Neural crest cell (in vitro differentiated cells): ENCODE measurements at places on chromosomes 12 and 14. TPM values are rescaled to one million over a fixed set of nuclear protein-coding genes. Genes with fewer than 3 reads are reported as not detected.
A peak's percentile ranks its signal among the peaks of the same experiment; 100 is the strongest.

AQP6 gene
- total RNA-seq = 0.21 TPM in 1 of 2 replicates, not detected in the other

OR5AU1 gene
- not detected in 2 replicates for total RNA-seq

DNA sequence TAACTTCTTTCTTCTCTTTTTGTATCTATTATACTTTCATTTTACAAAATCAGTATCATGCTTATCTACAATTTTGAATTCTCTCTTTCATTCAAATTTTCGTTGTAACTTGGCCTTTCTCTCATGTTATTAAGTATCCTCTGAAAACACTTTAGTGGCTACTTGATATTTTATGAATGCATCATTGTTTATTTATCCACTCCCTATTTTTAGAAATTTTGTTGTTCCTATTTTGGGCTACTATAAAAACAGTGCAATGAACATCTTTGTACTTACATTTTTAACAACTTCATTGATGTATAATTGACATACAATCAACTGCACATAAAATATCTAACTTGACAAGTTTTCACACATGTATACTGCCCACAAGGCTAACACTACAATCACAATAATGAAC, 44.0 kb upstream of the AMIGO2 start:
- no peaks in the 10 kb centered on the region for H3K36me3 ChIP-seq
- H3K4me3 ChIP-seq = no peak overlapping the region
- H3K27me3 ChIP-seq = no peaks in the 10 kb centered on the region
- H3K4me1 ChIP-seq = peaks cover 24% of the 10 kb centered on the region
- DNase-seq = no peak

CCDC184 gene
- total RNA-seq = 12.6 and 12.8 TPM in 2 replicates

- H3K27me3 ChIP-seq = no peaks in the 10 kb centered on the region
- no peaks in the 10 kb centered on the region for H3K4me1 ChIP-seq
- H3K36me3 ChIP-seq = peaks cover 2% of the 10 kb centered on the region
- DNase-seq = no peak
Measured at GRCh38 chr12:78853231-78853630, 11.3 kb upstream of the SYT1 start.

DNA sequence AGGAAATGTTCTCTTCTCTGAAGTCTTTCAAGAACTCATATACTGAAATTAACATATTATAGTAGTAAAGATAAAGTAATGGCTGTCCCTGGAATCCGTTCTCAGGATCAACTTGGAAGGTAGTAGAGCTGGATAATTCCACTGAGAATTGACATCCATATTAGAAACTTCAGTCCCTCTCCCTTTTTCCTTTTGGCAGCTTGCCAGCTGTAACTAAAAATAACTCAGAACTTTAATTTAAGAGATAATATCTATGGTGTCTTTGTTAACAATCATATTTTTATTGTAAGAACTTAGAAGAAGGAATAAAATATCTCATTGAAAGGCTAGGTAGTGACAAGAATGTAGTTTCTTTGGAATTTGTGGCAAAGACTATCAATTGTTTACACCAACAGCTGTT, 61.4 kb upstream of the PLEKHA5 start:
- no peaks in the 10 kb centered on the region for H3K36me3 ChIP-seq
- no peaks in the 10 kb centered on the region for H3K27me3 ChIP-seq
- DNase-seq = no peak
- no peak overlapping the region for H3K27ac ChIP-seq

- H3K27me3 ChIP-seq = no peaks in the 10 kb centered on the region
- H3K4me1 ChIP-seq = peaks cover 24% of the 10 kb centered on the region
- no peak overlapping the region for H3K4me3 ChIP-seq
Measured at GRCh38 chr12:16599081-16599480, 6.9 kb downstream of the LMO3 start.

ITPR2 gene
- total RNA-seq = 13.9 and 16.7 TPM in 2 replicates

- H3K4me1 ChIP-seq = peaks cover 56% of the 10 kb centered on the region
- H3K36me3 ChIP-seq = no peaks in the 10 kb centered on the region
- DNase-seq = peak; percentile 31
- H3K4me3 ChIP-seq = peak overlapping the region; percentile 69
Measured at GRCh38 chr12:92363295-92364146, 217.9 kb upstream of the BTG1 start.

DNA sequence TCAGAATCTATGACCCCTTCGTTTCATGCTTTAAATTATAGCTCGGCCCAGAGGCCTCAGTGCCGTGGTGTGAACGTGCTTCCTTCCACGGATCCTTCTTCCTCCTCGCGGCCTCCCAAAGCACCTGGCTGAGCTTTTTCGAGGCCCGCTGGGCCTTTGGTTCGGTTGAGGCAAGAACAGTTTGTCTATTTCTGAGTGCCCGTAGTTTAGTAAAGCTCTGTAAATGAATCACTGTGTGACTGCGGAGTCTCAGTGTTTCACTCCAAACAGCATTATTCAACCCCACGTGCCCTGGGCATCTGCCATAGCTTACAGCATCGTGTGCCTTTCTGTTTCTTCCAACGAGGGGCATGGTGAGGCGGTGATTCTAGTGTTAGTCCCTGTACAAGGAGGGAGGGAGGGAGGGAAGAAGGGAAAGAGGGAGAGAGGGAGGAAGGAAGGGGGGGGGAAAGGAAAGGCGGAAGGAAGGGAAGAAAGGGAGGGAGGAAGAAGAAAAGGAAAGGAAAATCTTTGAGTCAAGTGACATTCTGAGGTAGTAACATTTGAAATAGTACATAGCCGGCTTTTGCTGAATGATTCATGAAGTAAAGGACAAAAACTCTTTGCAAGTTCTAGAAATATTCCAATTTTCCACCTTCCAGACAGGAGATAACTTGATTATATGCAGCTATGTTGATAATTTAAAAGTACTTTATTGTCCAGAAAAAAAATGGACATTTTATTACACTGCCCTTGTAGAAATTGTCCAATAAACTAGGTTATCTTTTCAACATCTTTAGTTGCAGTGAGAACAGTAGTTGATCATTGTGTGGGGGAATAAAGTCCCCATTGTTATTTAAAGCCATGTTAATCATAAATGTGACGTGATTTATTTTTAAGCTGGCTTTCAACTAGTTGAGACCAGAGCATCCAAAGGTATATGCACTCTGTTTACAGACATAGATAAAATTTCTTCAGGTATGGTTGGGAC, 1.2 kb upstream of the TRIM9 start:
- H3K36me3 ChIP-seq = no peaks in the 10 kb centered on the region
- H3K27ac ChIP-seq = peak overlapping the region; percentile 97
- H3K27me3 ChIP-seq = peaks cover 20% of the 10 kb centered on the region
- no peak for DNase-seq

GRCh38 chr12:106655577-106655976, 72.8 kb downstream of the RFX4 start:
- peaks cover 53% of the 10 kb centered on the region for H3K36me3 ChIP-seq
- peaks cover 9% of the 10 kb centered on the region for H3K4me1 ChIP-seq
- no peaks in the 10 kb centered on the region for H3K27me3 ChIP-seq
- H3K4me3 ChIP-seq = no peak overlapping the region
- DNase-seq = no peak
- no peak overlapping the region for H3K27ac ChIP-seq

DNA sequence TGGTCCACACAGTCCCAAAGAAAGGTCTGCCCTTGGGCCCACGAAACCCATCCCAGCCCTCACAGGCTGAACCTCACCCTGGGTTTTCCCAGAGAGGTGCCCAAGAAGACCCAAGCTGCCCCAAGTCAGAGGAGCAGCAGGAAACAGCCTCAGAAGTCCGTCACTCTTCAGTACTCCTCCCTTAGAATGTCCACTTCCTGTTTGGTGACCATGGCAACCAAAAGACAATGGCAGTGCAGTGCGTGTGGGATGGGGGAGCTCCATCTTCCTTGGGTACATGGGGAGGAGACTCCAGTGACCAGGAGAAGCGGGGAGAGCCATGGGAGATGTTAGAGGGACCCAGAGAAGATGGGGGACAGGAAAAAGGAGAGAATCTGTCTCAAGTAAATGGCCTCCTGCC, 11.3 kb downstream of the SELPLG start:
- H3K4me3 ChIP-seq = no peak overlapping the region
- H3K4me1 ChIP-seq = peaks cover 8% of the 10 kb centered on the region
- no peak for DNase-seq
- no peaks in the 10 kb centered on the region for H3K36me3 ChIP-seq
- H3K27me3 ChIP-seq = peaks cover 4% of the 10 kb centered on the region
- H3K27ac ChIP-seq = peak overlapping the region; percentile 97

DNA sequence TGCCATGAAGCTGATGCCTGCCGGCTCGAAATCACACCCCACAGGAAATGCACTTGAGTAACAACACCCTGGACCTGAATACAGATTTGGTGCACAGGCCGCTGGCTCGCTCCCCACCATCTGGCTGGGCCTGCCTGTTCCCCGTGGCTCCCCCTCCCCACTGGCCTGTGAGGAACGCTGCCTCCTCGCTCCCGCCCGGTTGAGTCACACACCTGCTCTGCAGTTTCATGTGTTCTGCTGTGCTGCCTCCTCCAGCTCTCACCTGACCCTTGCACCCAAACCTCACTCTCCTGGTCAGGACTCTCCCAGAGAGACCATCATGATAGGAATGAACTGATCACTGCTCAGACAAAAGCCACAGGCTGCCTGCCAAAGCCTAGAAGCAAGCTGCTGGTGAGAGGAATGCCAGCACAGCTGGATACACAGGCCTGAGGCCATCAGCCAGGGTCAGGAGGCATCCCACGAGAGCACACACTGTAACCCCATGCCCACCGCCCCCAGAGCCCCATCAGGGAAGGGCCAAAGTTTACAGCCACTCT, 3.8 kb upstream of the SIVA1 start:
- no peak for DNase-seq
- H3K27ac ChIP-seq = peak overlapping the region; percentile 85
- H3K36me3 ChIP-seq = peaks cover 7% of the 10 kb centered on the region
- no peak overlapping the region for H3K4me3 ChIP-seq
- peaks cover 4% of the 10 kb centered on the region for H3K27me3 ChIP-seq

DNA sequence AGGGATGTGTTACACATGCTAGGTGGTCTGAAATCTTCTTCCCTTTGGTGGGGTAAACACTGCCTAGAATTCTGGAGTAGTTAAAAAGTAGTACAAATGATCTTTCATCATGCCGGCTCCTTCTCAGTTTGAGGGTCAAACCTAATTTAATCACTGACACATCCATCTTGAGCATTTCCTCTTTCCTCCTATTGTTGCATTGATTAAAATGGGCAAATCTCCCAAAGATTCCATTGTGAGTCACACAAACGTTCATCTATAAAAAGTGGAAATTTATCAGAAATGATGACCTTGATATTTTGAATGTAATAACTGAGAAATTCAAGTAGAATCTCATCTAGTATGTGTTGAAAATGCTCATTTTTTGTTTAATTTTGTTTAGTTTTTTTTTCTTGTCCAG, 996.0 kb downstream of the NRXN3 start:
- no peak overlapping the region for H3K27ac ChIP-seq
- H3K27me3 ChIP-seq = peaks cover 5% of the 10 kb centered on the region
- no peak overlapping the region for H3K4me3 ChIP-seq
- no peaks in the 10 kb centered on the region for H3K36me3 ChIP-seq
- DNase-seq = no peak

GRCh38 chr14:101908795-101909194, 55.6 kb upstream of the DYNC1H1 start:
- no peak overlapping the region for H3K27ac ChIP-seq
- H3K4me1 ChIP-seq = no peaks in the 10 kb centered on the region
- peaks cover 11% of the 10 kb centered on the region for H3K36me3 ChIP-seq
- H3K4me3 ChIP-seq = no peak overlapping the region
- no peaks in the 10 kb centered on the region for H3K27me3 ChIP-seq
- DNase-seq = no peak

GOLT1B gene
- total RNA-seq = 26.3 and 30.8 TPM in 2 replicates

DNA sequence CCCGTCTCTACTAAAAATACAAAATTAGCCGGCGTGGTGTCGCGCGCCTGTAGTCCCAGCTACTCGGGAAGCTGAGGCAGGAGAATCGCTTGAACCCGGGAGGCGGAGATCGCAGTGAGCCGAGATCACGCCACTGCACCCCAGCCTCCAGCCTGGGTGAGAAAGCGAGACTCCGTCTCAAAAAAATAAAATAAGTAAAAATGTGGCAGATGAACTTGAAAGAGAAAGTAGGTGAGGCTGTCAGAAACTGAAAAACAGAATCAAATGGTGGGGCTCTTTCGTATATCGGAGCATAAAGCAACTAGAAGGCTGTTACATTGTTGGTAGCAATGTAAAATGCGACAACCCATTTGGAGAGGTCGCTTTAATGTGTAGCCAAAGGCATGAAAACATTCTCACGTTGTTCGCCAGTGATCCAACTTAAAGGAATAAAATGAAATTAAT, 767 bp upstream of the CCNT1 start:
- no peak for DNase-seq
- no peaks in the 10 kb centered on the region for H3K27me3 ChIP-seq
- H3K27ac ChIP-seq = peak overlapping the region; percentile 81
- peaks cover 35% of the 10 kb centered on the region for H3K4me1 ChIP-seq
- peaks cover 5% of the 10 kb centered on the region for H3K36me3 ChIP-seq

KRT5 gene
- not detected in 2 replicates for total RNA-seq

GRCh38 chr12:108575199-108575912, 13.0 kb downstream of the ISCU start:
- no peak overlapping the region for H3K27ac ChIP-seq
- H3K4me3 ChIP-seq = no peak overlapping the region
- H3K27me3 ChIP-seq = peaks cover 9% of the 10 kb centered on the region
- H3K36me3 ChIP-seq = no peaks in the 10 kb centered on the region
- DNase-seq = no peak

- peaks cover 28% of the 10 kb centered on the region for H3K27me3 ChIP-seq
- no peaks in the 10 kb centered on the region for H3K4me1 ChIP-seq
- no peak overlapping the region for H3K27ac ChIP-seq
- no peaks in the 10 kb centered on the region for H3K36me3 ChIP-seq
Measured at GRCh38 chr14:100584056-100585031, 2.9 kb downstream of the BEGAIN start.

- H3K4me3 ChIP-seq = no peak overlapping the region
- peaks cover 17% of the 10 kb centered on the region for H3K27me3 ChIP-seq
- peaks cover 6% of the 10 kb centered on the region for H3K4me1 ChIP-seq
- H3K27ac ChIP-seq = no peak overlapping the region
Measured at GRCh38 chr12:115398311-115398781, 714.4 kb upstream of the TBX3 start.

PLEKHH1 gene
- total RNA-seq = 35.7 and 40.0 TPM in 2 replicates

DNA sequence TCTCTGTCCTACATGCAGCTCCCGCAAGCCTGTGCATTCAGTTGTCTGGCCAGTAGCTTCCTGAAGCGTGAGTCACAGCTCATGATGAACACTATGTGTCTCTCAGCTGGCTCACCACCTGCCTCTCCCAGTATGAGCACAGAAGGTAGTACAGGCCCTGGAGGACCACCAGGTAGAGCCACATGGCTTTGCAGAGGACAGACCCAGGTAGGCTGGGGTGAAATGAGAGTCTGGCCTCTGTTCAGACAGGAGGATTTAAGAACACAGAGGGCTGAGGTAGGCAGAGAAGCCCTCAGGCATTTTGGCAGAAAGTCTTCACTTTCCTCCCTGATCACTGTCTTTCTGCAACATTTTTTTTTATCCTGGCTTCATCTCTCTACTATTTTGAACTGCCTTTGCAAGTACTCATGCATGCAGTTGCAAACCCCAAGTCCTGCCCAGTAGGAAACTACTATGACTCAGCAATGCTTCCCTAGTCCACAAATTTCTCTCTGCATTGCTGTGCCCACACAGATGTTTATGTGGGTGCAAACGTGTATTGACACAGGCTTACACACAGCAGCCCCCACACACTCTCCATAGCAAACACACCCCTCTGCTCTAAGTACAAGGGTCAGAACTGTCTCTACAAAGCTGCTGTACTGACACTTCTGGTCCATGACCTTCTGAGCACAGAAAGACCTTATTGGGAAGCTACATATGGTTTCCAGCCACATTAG, 7.2 kb upstream of the SDR9C7 start:
- H3K4me3 ChIP-seq = no peak overlapping the region
- H3K27ac ChIP-seq = no peak overlapping the region
- no peak for DNase-seq
- H3K27me3 ChIP-seq = peaks cover 17% of the 10 kb centered on the region
- no peaks in the 10 kb centered on the region for H3K4me1 ChIP-seq

RBMS2 gene
- 29.3 and 33.5 TPM in 2 replicates for total RNA-seq

CELA1 gene
- not detected in 2 replicates for total RNA-seq
